ENCODE measurements at places on chromosomes 12 and 14.

DNA sequence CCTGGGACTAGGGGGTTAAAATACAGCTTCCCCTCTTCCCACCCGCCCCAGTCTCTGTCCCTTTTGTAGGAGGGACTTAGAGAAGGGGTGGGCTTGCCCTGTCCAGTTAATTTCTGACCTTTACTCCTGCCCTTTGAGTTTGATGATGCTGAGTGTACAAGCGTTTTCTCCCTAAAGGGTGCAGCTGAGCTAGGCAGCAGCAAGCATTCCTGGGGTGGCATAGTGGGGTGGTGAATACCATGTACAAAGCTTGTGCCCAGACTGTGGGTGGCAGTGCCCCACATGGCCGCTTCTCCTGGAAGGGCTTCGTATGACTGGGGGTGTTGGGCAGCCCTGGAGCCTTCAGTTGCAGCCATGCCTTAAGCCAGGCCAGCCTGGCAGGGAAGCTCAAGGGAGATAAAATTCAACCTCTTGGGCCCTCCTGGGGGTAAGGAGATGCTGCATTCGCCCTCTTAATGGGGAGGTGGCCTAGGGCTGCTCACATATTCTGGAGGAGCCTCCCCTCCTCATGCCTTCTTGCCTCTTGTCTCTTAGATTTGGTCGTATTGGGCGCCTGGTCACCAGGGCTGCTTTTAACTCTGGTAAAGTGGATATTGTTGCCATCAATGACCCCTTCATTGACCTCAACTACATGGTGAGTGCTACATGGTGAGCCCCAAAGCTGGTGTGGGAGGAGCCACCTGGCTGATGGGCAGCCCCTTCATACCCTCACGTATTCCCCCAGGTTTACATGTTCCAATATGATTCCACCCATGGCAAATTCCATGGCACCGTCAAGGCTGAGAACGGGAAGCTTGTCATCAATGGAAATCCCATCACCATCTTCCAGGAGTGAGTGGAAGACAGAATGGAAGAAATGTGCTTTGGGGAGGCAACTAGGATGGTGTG lies 1.9 kb downstream of the GAPDH start:
- DNase-seq, result no peak

DNA sequence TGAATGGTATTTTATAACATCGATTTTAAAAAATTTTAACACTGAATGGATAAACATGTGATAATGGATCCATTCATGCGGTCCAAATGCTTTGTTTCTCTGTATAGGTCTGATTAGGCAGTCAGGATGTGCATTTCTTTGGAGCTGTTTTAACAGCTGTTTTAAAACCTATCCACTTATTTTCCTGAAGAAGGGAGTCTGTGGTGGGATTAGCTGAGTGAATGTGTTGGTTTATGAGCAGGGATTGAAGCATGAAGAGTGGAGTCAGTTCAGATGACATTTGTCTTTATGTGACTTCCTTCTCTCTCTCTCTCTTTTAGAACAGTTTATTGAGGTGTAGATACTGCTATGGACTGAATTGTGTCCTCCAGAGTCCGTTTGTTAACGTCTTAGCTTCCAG lies 37.7 kb downstream of the GLT8D2 start:
- no peak for DNase-seq

GRCh38 chr14:74627076-74627475 lies 15.0 kb upstream of the LTBP2 start:
- no peak for DNase-seq

DNA sequence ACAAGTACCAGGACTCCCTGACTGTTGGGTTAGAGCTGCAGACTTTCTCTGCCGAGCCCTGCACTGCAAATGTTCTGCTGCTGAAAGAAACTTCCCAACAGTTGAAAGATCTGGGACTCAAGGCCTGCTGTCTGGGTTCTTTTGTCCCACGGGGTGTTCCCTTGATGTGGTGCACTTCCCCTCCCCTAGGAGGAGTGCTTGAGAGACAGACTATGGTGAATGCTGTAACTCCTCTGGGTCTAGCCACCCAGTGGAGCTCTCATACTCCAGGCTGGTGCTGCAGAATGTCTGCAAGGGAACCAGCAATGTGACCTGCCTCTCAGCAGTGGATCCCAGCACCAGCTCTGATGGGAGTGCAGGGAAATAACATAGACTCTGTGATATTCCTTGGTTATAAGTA lies 129.2 kb upstream of the SLCO1B1 start:
- no peak for DNase-seq

DNA sequence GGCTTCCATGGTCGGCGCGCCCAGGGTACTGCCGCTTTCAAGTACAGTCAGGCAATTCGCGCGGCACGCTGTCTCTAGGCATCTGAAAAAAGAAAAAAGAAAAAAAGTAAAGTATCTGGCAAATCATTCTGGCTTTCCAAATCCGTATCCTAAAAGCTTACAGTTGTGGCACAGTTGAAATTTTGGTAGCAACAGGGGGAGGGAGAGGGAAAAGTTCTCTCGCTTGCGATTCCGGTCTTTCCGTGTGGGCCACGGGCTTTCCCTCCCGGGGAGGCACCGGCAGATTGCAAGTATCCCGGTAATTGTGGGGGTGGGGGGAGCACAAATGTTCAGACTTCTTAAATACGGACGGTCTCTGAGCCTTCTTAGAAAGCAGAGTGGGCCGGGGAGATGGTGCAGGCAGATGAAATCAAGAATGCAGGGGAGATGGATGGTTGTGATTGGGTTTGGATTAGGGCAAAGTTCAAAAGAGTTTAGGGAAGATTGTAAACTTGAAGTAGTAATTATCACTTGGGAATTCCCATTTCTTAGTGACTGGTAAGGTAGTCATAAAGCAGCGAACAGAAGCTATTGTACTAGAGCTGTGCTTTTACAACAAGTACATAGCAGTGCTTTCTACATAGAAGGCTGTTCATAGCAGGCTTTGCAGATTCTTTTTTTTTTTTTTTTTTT lies 1.2 kb downstream of the SOCS2 start:
- no peak for DNase-seq

DNA sequence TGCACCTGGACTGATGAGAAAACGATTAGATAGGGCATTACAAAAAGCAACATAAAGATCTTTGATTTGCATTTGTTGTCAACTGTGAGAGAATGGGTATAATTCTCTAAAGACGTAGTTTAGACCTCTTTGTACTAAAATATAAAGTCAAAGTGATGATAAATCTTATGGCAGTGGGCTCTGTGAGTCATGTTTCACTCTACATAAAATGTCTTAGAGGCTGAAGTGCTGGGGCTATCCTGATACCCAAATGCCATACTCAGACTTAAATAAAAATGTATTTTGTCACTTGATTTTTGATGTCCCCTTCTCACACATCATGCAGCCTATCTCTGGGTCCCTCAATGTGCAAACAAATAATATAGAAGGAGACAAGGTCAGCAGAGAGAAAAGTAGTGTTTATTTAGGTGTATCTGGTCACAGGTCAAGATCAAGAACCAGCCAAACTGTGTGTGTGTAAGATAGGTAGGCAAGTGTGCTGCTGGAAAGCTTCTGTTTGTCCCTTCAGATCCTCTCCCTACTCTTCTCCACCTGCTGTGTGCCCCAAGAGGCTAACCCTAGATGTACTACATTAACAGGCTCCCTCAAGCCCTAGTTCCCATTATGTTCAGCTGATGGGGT lies 7.0 kb upstream of the NIN start:
- no peak for DNase-seq

GRCh38 chr14:25988536-25988935 lies 609.3 kb downstream of the NOVA1 start:
- no peak for DNase-seq

DNA sequence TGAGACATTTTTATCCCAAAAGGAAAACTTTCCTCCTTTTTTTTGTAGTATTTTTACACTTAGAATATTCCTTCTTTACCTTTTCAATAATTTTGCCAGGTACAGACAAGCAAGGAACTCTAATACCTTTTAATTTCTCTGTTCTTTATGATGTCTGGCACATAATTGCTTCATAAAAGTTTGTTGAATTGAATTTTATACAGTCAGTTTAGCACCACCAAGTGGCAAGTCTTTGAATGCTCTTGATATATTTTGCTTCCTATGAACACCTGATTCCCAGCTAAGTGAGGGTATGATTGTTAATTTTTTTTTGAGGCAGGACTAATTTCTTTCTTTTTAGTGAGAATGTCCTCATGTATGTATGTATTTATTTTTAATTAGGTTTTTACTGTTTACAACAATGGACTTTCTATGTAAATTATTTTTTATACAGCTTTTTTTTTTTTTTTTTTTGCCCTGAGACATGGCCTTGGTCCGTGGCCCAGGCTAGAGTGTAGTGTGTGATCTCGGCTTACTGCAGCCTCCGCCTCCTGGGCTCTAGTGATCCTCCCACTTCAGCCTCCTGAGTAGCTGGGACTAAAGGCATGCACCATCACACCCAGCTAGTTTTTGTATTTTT lies 6.9 kb downstream of the TBC1D15 start:
- DNase-seq, result no peak
